ENCODE measurements at places on chromosomes 5 and 9.

DNA sequence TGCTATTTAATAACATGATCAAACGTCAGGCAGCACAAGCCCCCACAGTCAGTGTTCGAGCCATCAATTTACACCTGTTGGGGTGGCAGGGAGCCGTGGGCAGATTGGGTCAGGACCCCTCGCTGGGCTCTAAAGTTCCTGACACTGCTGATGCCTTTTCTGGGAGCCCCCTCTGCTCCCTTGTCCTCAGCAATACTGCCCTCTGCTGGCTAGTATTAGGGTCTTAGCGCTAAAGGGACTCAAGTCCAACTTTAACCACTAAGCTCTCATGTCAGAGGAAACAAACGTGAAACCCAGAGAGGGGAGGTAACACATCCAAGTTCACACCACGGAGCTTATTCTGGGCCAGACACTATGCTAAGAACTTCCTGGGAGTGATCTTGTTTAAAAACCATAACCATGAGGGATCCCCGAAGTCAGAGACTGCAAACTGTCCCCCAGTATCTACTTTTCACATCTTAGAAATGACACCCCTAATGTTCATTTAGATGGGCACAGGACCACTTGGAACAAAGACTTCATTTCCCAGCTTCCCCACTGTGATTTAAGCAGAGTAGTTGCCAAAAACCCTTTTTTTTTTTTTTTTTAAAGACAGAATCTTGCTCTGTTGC is 20.4 kb downstream of the ANKS6 start:
- DNase-seq: no peak

DNA sequence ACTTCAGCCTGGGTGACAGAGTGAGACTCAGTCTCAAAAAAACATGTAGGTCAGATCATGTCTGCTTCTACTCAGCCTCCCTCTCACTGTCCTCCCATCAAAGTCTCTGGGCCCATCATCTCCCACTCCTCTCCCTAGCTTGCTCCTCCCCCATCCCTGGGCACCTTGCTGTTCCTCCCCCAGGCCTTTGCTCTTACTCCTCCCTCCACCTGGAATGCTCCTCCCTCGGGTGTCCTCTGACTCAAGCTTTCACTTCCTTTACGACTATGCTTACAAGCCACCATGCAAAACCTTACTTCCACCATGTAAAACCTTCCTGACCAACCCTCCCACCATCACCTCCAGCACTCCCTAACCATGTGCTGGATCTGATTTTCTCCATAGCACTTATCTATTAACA is 51.5 kb downstream of the MTMR12 start:
- DNase-seq: no peak

GRCh38 chr5:124952079-124952478 is 205.6 kb upstream of the ZNF608 start:
- DNase-seq: no peak

GRCh38 chr9:109442716-109443115 is 55.4 kb downstream of the PTPN3 start:
- no peak for DNase-seq

DNA sequence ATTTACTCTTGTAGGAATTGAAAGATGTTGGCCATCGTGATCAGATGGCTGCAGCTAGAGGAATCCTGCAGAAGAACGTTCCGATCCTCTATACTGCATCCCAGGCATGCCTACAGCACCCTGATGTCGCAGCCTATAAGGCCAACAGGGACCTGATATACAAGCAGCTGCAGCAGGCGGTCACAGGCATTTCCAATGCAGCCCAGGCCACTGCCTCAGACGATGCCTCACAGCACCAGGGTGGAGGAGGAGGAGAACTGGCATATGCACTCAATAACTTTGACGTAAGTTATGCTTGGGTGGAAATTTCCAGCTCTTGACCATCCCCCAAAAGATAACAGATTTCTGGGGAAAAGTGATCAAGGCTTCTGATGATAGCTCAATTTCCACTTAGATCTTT is 50.6 kb downstream of the LRRTM2 start:
- DNase-seq: no peak

GRCh38 chr9:15714746-15715145 is 161.9 kb downstream of the CCDC171 start:
- no peak for DNase-seq

- DNase-seq: peak; percentile 48
Measured at GRCh38 chr9:3181049-3181953, 337.4 kb upstream of the PUM3 start.

GRCh38 chr5:35698047-35698808 is 80.6 kb downstream of the SPEF2 start:
- DNase-seq: no peak

- DNase-seq: no peak
Measured at GRCh38 chr9:99392986-99393385, 170.9 kb downstream of the SEC61B start.

Measured in activated naive CD8-positive, alpha-beta T cell treated with anti-CD3 and anti-CD28 coated beads, Interleukin-2, amount 10 ng/mL, durations not matched to agents 7 days and 5 days (primary cell).